ENCODE measurements at places on chromosomes 11 and 22.

- DNase-seq = no peak
These were observed 177.8 kb downstream of the TENM4 start for GRCh38 chr11:79263001-79263400.

DNA sequence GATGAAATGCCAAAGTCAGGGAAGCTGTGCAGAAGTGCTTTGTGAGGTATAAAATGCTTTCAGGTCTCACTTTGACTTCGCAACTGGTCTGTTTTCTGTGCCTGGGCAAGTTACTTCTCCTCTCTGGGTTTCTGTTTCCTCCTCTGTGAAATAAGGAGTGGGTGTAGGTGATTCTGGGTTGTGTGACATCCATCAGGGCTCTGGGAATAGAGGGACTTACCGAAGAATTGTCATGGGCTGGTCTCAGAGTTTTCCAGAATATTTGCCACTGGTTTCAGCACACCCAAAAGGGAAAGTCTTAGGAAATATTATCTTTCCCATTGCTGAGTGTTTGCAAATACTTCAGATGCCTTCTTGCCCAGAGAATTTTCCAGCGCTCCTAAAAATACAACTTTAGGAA is 118.4 kb downstream of the KIAA1671 start:
- DNase-seq = no peak

DNA sequence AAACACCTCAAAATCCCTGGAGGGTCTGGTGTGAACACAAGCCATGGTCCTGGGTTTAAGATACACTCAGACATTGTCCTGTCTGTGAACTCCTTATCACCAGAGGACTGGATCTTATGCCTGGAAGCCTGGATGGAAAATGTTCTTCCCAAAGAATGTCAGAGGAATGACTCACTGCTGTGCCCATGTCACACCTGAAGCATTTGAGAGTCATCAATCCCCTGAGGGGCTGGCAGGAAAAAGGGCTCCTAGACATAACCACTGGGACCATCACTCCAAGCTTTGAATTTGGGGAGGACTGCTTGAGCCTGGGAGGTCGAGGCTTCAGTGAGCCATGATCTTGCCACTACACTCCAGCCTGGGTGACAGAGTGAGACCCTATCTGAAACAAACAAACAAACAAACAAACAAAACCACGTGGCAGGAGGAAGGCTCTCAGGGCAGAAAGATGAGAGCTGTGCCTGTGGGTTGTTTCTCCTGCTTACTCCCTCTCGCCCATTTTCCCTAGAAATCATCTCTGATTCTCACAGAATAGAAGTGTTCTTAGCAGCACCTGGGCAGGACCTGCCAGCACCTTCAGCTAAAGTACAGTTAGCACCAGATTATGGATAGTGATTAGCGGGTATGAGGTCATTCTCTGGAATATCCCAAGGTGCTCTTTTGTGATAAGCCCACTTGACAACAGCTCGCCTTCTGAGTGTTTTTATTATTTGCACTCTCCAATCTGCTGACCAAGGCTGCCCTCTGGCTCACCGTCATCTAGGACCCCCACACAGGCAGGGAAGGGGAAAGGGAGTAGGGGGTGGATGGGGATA is 11.9 kb upstream of the PRG2 start:
- no peak for DNase-seq

- DNase-seq = no peak
These were observed 35.3 kb upstream of the SEPTIN5 start for GRCh38 chr22:19678949-19679521.

DNA sequence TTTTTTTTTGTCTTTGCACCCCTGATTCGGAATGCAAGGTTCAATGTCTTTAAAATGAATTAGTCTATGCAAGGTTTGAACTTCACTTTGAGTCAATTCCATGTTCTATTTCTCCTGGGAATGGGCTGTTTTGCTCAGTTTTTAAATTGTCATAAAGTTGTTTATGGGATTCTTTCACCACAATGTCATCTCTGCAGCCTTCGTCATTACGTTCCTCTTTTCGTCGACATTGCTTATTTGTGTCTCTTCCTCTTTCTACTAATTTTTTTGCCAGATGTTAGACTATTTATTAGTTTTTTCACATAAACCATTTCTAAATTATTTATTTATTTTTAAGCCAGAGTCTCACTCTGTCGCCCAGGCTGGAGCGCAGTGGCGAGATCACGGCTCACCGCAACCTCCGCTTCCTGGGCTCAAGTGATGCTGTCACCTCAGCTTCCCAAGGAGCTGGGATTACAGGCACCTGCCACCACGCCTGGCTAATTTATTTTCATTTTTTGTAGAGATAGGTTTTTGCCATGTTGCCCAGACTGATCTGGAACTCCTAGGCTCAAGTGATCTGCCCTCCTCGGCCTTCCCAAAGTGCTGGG is 7.1 kb upstream of the TNNT3 start:
- no peak for DNase-seq

DNA sequence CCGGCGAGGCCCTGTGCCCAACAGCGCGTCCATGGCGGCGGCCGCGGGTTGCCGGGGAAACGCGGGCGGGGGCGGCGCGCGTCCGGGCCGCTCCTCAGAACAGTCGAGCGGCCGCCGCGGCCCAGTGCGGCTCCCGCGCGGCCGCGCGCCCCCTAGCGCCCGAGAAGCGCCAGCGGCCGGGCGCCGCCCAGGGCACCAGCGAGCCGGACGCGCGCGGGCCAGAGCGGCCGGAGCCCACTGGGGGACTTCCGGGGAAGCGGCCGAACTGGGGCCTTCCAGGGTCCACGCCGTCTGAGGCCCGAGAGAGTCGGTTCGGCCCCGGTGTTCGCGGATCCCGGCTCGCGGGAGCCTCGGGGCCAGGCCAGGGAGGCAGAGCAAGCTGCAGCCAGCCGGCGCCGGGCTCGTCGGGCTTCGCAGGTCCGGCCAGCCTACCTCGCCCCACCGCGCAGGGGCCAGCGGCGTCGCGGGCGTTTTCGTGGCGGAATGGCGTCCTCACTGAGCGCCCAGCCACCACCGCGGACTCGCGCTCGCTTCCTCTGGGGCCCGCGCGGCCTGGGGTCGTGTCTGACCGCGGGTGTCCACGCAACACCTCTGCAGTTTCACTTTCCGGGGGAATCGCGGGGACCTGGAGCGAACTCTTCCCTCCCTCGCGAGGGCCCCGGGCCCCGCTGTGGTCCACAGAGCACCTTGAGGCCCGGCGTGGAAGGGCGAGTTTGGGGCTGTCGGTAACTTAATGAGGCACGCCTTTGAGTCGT is at the start of gene DENND6B:
Gene DENND6B, minus strand, starts transcription at position 57 of the 755 bp plus-strand sequence. Its CDS starts 24 bp downstream, at position 33.
- peak; percentile 74 for DNase-seq

DNA sequence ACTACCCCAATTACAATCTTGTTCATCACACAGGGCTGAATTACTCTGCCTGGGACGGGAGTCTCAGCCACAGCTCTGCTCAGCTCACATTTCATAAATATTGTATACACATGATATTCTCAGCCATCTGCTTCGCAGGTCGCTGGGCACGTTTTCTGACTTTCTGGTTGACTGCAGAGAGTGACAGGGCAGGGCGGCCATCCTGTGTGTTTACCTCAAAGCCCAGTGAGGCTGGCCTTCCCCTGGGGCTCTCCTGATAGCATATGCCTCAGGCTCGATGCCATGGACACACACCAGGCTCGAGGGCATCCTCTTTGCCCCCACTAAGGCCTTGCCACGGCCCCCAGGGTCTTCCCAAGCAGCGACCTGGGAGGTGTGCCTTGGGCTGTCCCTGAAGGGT is 345.0 kb downstream of the CADM1 start:
- DNase-seq = no peak

- DNase-seq = no peak
These were observed 36.7 kb upstream of the GCAT start for GRCh38 chr22:37771081-37771480.

GRCh38 chr11:113568566-113568965 is 93.4 kb upstream of the DRD2 start:
- DNase-seq = no peak

GRCh38 chr11:35158701-35159510 is 19.9 kb downstream of the CD44 start:
- peak; percentile 80 for DNase-seq

DNA sequence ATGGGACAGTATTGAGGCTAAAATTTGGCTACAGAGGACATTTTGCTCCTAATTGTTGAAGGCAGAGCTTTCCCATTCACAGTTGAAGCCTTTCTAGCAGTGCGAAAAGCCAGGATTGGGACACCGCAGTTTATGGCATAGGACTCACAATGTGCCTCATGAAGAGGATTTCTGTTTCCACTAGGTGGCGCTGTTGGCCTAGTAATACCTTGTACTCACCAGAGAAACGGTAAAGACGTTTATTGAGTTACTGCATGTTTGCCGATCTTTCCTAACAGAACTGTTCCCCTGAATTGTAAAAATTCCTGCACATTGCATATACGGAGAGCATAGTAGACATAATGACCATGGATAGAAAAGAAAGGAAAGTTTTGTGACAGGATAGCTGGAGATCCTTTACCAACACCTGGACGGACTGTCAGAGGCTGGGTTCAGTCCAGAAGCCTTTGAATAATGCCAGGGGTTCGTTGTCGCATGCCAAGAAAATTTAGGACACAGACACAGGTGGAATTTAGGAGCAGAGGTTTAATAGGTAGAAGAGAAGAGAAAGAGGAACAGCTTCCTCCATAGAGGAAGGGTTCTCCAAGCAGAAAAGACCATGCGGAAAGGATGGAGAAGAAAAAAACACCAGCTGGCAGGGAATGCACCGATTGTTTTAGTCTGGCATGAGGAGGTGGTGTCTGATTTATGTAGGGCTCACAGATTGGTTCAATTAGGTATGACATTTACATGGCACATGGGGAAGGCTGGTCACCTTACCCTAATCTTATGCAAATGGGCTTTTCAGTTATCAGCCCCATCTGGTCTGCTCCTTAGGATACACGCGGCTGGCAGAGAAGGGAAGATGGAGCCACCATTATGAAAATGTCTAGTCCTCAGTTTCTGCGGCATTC is 10.8 kb upstream of the OR51D1 start:
- DNase-seq = peak; percentile 48

DNA sequence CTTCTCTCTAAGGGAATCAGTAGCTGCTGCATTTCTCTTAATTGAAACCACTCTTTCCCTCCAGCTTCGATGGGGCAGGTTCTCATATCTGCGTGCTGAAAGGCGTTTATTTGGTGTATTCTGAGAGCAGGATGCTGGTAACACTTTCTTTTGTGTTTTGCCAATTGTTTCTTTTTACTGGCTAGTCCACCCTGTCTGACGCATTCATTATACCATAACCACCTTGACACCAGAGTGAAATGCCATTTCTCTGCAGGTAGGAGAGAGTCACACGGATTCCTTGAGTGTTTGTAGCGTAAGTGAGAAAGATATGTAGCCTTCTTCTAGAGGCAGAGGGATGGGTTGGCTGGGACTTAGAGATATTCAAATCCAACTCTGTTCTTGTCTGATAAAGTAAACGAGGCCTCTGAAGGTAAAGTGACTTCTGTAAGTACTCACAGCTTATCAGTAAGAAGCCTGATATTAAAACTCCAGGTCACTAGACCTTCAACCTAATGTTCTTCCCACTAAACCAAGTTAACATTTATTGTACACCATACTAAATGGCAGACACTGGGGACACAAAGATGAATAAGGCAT is 21.4 kb downstream of the CD44 start:
- DNase-seq = no peak
